Activated T-cell treated with anti-CD3 and anti-CD28 coated beads for 1 hour (primary cell): ENCODE measurements at places on chromosomes 2 and 18.

GRCh38 chr18:11553098-11553940 is 56.1 kb upstream of the SLC35G4 start:
- no peak for DNase-seq

- no peak for DNase-seq
Measured at GRCh38 chr2:186068139-186068801, 329.7 kb downstream of the FSIP2 start.

- DNase-seq: no peak
Measured at GRCh38 chr2:179818546-179818945, 42.9 kb downstream of the ZNF385B start.

GRCh38 chr2:31011587-31011986 is 126.7 kb downstream of the GALNT14 start:
- no peak for DNase-seq

GRCh38 chr2:10331027-10331701 is 28.5 kb downstream of the HPCAL1 start:
- DNase-seq: peak; percentile 56

GRCh38 chr2:175435012-175435411 is 253.5 kb upstream of the ATP5MC3 start:
- no peak for DNase-seq

- DNase-seq: peak; percentile 5
Measured at GRCh38 chr2:74585406-74586185, 31.1 kb downstream of the DOK1 start.

DNA sequence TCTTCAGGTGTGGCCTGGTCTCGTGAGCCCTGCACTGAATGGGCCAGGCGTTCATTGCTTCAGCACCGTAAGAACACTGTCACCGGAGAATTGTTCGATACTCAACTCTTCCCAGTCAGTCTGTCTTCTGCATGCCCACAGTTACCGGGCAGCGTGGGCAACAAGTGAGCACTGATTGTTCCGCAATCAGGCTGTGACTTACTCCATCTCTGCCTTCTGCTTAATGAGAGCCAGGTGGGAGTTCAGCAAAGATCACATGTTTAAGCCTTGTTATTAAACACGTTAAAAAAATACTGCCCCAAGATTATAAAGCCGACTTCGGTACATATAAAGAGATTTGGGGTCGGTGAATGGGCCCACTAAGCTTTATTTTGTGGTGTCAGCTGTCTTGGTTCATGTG is 3.7 kb downstream of the STEAP3 start:
- DNase-seq: no peak

- no peak for DNase-seq
Measured at GRCh38 chr2:240687045-240687740, 4.5 kb upstream of the AQP12A start.

DNA sequence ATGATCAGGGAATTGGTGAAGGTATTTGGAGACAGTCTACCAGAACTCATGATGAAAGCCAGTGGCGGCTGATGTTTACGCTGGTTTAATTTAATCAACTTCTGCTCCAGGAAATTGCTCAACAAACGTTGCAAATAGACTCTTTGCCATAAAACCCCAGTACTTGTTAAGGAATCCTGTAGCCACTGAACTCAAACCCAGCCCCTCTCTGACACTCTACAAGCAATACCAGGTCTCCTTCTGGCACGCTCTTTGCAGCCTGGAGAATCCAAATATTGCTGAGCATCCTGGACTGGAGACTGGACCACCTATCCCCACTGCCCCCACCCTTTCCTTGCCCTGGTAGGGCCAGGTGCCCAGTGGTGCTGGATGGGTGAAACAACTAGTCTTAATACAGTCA is 308.2 kb downstream of the FBXO15 start:
- no peak for DNase-seq

GRCh38 chr2:238145851-238146250 is 7.4 kb downstream of the KLHL30 start:
- DNase-seq: no peak

- DNase-seq: peak; percentile 23
Measured at GRCh38 chr2:72993147-72993932, 76.0 kb downstream of the EMX1 start.

- DNase-seq: no peak
Measured at GRCh38 chr2:220347626-220348025, 720.2 kb downstream of the SLC4A3 start.

GRCh38 chr2:14524041-14524802 is 108.3 kb upstream of the LRATD1 start:
- DNase-seq: no peak

GRCh38 chr18:71252351-71252865 is 963.6 kb downstream of the SOCS6 start:
- DNase-seq: no peak

DNA sequence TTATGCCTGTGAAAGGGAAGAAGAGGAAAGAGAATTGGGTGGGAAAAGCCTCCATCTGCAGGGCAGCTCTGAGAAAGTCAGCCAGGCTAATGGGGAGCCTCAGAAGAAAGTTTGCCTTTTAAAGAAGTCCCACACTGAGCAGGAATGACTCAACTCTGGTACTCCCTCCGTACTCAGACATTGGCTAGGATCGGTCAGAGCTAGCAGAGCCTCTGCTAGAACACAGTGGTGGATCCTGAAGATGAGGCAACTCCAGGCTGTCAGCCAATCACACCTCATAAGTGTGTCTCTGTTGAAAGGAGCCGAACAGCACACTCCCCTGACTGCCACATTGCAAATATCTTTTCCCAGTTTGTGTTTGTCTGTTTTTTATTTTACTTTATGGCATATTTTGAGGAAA is 96.9 kb downstream of the HNRNPLL start:
- no peak for DNase-seq

DNA sequence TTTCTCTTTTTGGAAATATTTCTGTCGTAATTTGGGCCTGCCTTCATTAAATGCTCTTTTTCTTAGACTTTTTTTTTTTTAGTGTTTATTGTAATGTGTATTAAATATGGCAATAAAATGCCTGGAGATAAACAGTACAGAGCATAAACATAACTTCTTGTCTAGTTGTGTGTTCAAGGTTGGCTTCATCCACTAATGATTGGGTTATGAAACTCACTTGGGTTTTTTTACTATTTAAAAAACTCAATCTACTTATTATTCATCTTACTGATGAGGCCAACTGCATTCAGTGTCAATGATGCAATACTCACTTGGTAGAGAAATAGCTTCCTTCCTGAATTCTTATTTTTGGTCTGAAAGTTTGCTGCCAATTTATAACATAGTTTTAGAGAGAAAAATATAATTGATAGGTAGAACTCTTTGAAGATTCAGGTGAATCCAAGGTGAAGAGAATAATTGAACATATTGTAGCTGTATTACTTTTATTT is 144.2 kb upstream of the NABP1 start:
- no peak for DNase-seq

- no peak for DNase-seq
Measured at GRCh38 chr2:159895258-159896065, 97.5 kb upstream of the CD302 start.

DNA sequence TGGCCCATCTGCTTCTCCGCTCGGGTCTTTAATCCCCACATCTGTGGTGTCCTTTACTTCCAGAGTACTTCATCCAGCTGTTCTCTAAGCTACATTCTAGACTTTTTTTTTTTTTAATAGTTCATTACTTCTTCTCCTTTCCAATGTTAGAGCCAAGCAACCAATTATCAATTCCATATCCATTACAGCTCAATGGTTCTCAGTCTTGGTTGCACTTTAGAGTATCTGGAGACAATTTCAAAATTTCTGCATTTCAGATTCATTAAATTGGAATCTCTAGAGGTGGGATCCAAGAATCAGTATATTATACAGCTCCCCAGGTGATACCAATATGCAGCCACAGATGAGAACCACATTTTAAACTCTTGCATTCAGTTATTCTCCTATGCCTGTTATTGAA is 43.9 kb upstream of the ZSWIM2 start:
- DNase-seq: no peak

GRCh38 chr2:130824492-130825061 is 12.1 kb upstream of the ARHGEF4 start:
- peak; percentile 50 for DNase-seq
